ENCODE measurements at places on chromosomes 4 and X.

DNA sequence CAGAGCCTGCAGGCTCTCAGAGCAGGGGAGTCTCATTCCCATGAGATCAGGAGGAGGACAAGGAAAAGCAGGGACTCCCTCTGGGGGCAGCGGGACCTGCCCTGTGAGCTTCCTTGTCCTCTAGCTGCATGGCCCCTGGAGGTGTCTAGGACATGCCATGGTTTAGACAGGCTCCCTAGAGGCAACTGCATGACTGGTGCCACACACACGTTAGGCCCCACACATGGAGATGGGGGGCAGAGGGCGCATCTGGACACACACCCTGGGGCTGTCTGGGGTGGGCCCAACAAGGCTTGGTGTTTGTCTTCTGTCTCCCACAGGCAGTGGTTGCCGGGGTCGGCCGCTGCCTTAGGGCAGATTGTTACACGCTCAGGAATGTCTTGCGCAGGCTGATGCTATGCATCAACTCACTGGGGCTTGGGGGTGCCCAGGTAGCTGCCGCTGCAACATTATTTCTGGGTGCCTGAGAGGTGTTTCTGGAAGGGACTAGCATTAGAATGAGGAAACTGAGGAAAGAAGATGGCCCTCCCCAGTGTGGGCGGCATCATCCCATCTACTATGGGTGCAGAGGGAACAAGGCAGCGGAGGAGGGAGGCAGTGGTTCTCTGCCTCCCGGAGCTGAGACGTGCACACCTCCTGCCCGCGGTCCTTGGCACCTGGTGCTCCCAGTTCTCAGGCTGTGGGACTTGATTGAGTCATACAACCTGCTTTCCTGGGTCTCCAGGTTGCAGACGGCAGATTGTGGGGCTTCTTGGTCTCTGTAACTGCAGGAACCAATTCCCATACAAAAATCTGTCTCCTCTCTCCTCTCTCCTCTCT lies 32.1 kb upstream of the GPR78 start:
- no peak for DNase-seq

- DNase-seq = no peak
These were observed 1030.7 kb downstream of the GLUD2 start for GRCh38 chrX:122078079-122078478.

DNA sequence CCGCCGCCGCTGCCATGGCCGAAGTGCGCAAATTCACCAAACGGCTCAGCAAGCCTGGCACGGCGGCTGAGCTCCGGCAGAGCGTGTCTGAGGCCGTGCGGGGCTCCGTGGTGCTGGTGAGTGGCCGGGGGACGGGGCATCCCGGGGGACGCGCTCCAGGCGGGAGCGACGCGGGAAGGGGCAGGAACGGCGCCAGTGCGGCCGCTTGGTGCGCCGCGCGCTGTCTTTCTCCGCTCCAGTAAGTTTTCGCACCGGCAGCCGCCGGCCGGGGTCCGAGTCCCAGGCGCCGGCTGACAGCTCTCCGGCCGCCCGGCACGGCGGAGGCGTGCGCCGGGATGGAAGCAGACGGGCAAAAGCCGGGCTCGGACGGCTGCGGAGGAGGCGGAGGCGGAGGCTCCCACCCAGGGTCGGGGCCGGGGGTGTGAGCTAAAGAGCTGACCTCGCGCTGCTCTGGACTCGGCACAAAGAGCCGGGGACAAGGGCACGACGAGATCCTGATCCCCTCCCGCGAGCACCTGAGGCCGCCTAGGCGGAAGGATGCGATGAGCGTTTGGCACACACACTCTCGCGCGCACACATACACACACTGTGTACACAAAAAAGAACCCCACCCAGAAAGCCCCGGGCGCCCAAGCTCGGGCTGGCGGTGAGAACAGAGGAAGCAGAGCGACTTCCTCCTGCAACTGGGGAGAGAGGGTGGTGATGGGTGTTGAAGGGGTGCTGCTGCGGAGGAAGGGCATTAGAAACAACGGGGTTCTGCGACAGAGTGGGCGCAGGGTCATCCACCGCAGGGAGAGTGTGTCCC lies 545 bp downstream of the DOCK11 start:
- peak; percentile 42 for DNase-seq

- DNase-seq = peak; percentile 64
These were observed at the start of gene TBL1X for GRCh38 chrX:9464435-9465371. TBL1X (plus strand) TSS chrX:9465058; CDS start chrX:9653587, 188,529 bp downstream.

DNA sequence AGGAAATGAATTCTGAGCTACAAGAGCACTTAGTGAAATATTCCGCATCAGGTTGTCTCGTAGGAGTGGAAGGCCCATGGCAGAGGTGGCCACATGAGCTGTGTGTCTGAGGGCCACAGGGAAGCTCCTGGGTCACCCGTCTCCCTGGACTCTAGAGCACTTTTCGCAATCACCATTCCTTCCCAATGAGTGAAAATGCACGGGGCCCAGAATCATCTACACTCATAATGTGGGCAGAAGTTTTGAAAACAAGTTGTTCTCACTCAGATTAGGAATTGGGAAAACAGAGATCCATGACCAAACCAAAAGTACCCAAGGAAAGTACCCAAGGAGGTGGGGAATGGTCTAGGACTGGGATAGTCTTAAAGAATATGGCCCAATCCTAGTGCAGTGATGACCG lies 94.4 kb downstream of the SCD5 start:
- no peak for DNase-seq

DNA sequence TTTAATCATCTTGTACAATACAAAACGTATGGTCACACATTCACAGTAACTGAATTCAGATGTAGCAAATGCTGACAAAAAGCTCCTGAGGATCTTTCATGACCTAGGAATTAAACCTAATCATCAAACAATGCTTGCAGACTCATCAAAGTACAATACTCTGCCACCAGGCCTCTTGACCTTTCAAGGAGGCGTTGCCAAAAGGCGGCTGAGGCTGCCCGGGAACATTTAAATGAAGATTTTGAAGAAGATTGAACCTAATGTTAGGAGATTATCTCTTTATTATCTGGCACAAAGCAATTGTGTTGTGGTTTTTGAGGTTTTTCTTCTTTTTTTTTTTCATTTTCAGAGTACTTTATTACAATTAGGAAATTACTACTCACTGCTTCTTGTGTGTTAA lies 340.5 kb downstream of the GALNTL6 start:
- peak; percentile 10 for DNase-seq

DNA sequence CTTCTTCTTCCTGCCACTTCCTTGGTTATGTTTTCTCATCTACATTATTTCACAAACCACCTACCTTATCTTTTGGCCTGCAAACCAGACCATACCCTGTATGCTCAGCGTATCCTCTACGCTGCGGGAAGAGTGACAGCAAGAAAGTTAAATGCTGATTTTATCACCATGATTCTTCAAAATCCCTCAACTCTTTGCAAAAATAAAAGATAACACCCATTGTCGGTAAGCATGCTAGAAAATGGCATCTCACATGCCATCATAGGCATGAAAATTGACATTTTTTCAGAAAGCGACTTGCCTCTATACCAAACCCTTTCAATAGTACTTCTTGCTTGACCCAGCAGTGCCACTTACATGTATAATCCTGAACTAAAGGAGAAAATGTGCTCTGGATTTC lies 102.0 kb downstream of the HPGD start:
- no peak for DNase-seq

DNA sequence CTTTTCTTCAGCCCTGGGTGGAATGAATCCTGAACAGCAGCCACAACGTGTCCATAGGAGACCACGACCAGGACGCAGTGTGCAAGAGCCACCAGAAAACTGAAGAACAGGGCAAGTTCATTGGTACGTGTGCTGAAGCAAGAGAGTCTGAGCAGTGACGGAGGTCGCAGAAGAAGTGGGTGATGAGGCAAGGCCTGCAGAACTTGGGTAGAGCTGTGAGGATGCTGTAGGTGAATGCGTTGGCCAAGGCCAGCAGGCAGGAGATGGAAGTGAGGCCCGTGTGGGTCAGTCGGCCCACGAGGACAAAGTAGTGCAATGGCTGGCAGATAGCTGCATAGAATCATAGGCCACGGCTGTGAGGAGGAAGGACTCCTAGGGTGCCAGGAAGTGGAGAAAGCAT lies 5.6 kb upstream of the CTAG2 start:
- DNase-seq = no peak

- peak; percentile 84 for DNase-seq
These were observed 111.1 kb downstream of the SH3RF1 start for GRCh38 chr4:169159624-169160171.

DNA sequence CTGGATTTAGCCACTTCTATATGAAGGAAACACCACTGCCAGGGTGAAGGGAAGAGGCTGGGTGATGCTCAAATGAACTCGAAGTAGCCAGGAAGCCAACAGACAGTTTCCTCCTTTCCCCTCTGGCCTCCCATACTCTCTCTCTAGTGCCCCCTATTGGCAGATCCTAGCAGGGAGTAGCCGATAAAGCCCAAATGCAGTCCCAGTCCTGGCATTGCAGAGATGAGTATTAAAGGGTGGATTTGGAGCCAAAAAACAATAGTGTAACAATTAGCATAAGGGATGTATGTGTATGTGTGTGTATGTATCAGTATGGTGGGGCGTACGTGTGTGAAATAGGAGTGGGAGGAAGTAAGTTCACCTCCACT lies 213.8 kb upstream of the LDB2 start:
- no peak for DNase-seq

- peak; percentile 67 for DNase-seq
These were observed 93.9 kb upstream of the JADE1 start for GRCh38 chr4:128715616-128716015.

DNA sequence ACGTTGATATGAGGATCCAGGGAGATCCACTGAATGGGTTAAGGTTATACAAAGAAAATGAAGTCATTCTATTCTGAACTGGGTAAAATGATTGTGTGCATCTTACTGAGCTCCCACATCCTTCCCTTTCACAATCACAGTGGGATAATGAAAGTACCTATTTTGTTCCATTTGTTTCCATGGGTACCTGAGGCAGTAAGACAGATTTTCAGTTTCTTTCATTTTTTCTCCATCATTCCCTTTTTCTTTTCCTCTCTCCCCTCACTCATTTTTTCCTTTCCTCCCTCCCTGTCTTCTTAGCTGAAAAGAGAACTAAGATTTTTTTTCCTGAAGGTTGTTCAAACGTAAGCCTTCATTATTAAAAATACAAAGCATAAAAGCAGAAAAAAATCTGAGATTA lies 4.6 kb downstream of the GRIA2 start:
- no peak for DNase-seq

DNA sequence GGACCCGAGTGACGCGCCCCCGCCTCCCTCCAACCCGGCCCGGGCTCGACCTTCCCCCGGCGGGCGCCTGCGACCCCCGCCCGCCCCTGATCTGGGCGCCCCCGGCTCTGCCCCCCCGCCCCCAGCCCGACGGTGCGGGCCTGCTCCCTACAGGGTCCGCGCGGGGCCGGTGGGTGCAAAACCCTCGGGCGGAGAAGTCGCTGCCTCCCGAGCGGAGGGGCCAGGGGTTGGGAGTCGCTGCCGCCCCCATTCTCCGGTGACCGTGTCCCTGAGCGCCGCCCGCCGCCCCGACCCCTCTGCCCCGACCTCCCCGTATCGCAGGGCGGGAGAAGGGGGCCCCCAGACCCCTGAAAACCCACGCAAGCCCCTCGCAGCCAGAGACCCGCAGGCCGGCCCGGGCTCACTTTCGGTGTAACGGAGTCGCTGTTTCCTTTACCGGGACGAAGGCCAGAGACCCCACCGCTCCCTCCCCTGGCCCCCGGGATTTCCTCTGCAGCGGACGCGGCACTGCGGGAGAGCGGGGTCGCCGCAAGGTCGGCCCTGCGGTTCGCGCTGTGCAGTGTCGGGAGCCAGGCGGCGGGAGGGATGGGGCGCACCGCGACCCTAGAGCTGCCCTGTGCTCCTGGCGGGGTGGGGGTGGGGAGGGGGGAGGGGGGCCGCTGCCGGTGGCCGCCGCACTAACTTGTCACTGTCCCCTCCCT lies 729 bp upstream of the CPLX1 start:
- DNase-seq = no peak

GRCh38 chrX:68532831-68533533 lies 34.1 kb downstream of the YIPF6 start:
- peak; percentile 5 for DNase-seq

- DNase-seq = peak; percentile 65
These were observed 18.4 kb downstream of the MAML3 start for GRCh38 chr4:140135529-140136088.

- no peak for DNase-seq
These were observed 200.5 kb downstream of the FAM133A start for GRCh38 chrX:93874554-93874953.

DNA sequence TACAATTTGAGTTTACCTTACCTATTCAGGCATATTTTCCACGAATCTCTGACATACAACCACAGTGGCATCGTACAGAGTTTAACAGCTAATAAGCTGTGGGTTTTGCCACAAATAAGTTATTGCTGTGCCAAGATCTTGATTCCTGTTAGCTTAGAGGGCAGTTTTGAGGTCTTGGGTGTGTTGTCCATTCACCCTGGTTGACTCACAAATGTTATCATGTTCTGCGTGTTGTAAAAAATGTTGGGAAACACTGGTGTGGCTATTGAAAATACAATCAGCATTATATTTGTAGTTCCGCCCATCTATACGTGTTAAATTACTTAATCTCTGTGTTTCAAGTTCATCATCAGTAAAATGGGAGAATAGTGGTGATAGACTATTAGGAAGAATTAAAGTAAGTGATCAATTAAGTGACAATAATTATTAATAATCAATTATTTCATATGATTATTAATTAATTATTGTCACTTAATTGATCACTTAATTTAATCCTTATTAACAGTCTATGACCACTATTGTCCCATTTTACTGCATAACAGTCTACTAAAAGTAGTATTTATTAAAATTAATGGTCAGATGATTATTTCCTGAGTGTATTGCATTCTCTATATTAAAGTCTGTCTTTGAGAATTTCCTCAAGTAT lies 96.3 kb downstream of the TMA16 start:
- DNase-seq = no peak

- peak; percentile 40 for DNase-seq
These were observed 54.0 kb upstream of the EGFL6 start for GRCh38 chrX:13515211-13515930.

DNA sequence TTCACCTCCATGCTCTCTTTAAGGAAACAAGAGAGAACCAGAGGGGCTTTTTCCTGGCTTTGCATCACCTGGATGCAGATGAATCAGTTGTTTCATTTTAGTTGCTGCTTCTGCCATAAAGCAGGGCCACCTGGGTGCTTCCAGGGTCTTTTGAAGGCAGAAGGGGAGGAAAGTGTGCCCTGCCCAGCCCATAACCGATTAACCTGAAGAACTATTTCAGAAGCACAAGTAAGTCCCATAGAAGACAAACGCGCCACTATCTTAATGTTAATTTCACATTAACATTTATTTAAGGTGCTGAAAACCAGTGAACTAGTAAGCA lies 32.1 kb downstream of the IRF2 start:
- no peak for DNase-seq

- peak; percentile 55 for DNase-seq
These were observed 43.4 kb downstream of the MOB1B start for GRCh38 chr4:70945452-70946055.

All from fibroblast of skin of right biceps (primary cell).